Activated naive CD4-positive, alpha-beta T cell treated with anti-CD3 and anti-CD28 coated beads for 36 hours (primary cell): ENCODE measurements at places on chromosomes 7 and 10. TPM values are rescaled to one million over a fixed set of nuclear protein-coding genes. Genes with fewer than 3 reads are reported as not detected.

The HOXA3 gene
- not detected for total RNA-seq

The GJD4 gene
- total RNA-seq = not detected

The TMEM236 gene
- total RNA-seq = not detected

The TBATA gene
- total RNA-seq = not detected

The SLC18A2 gene
- not detected for total RNA-seq

The UNC5B gene
- total RNA-seq = 0.05 TPM

The SIRT1 gene
- total RNA-seq = 18.8 TPM

The CYP2C19 gene
- 0.12 TPM for total RNA-seq

The RADIL gene
- 0.42 TPM for total RNA-seq

The PLCE1 gene
- 0.05 TPM for total RNA-seq

The RBM17 gene
- total RNA-seq = 162 TPM

The TUBB8 gene
- total RNA-seq = not detected

The PRKAR1B gene
- total RNA-seq = 15.5 TPM

The UCN3 gene
- not detected for total RNA-seq

The PDE1C gene
- not detected for total RNA-seq

The ABCB4 gene
- total RNA-seq = not detected

The WEE2 gene
- total RNA-seq = not detected

The WASHC2C gene
- 17.0 TPM for total RNA-seq

The MMP21 gene
- not detected for total RNA-seq

The SRGN gene
- total RNA-seq = 197 TPM

The MDFIC gene
- total RNA-seq = 79.4 TPM

The SMKR1 gene
- 0.99 TPM for total RNA-seq

The BNIP3 gene
- total RNA-seq = 55.5 TPM

The LDB3 gene
- 0.38 TPM for total RNA-seq

The METTL27 gene
- total RNA-seq = 1.7 TPM

The CLDN3 gene
- total RNA-seq = not detected

The CHN2 gene
- total RNA-seq = not detected
